ENCODE measurements at places on chromosomes 1 and 21. TPM values are rescaled to one million over a fixed set of nuclear protein-coding genes. Genes with fewer than 3 reads are reported as not detected.

DNA sequence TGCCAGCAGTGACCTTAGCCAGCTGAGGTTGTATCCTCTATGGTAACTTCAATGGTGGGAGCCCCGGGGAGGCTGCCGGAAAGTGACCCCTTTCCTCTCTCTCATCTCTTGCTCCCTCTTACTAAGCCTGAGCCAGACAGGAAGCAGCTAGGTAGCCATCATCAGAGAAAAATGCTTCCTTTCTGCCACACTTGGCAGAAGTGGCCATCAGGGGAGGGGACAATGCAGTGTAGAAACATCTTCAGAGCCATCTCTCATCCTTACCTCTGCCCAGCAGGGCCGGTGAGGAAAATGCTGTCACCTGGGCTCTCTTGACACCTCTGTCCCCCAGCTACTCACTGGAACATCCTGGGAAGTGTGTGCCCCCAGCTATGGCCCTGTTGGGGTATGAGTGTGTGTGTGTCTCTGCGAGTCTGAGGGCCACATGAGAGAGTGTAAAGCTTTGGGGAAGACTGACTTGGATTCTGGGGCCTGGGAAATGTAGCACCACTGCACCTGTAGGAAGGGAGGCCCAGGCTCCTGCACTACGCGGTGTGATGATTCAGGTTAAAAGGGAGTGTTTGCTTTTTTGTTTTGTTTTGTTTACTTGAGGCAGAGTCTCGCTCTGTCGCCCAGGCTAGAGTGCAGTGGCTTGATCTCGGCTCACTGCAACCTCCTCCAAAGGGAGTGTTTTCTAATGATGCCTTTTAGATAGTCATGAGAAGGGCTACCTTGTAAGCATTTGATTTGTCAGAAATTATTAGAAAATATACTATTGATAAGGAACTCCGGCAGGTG is 48.7 kb upstream of the CNTN2 start:
- no peak for DNase-seq

GRCh38 chr1:10117865-10118264 is 85.1 kb downstream of the UBE4B start:
- DNase-seq: no peak

DNA sequence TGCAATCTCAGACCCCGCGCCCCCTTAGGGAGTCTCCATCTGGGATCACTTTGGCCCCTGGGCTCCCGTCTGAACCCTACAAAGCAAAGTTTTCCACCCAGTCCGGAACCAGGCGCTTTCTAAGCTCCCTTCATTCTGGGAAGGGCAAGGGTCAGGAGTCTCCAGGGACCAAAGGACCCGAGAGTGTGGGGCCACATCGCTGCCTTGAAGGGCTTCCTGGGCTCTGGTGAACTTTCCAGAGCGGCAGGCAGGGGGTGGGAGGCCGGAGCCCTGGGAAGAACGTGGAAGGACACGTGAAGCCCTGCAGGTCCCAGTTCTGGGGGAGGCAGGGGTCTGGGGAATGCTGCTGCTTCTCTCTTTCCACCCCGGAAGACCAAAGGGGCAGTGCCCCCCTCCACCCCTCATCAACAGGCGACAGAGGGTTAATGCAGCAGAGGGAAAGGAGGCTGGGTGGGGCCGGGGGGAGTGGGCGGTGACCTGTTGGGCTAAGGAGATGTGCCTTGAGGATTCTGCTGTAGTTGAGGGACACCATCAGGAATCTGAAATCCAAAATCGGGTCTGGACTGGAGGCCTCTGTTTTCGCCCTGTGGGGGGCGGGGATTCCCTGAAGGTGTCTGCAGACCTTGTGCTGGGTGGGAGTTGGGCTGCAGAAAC is 734 bp downstream of the CDK18 start:
- no peak for DNase-seq

DNA sequence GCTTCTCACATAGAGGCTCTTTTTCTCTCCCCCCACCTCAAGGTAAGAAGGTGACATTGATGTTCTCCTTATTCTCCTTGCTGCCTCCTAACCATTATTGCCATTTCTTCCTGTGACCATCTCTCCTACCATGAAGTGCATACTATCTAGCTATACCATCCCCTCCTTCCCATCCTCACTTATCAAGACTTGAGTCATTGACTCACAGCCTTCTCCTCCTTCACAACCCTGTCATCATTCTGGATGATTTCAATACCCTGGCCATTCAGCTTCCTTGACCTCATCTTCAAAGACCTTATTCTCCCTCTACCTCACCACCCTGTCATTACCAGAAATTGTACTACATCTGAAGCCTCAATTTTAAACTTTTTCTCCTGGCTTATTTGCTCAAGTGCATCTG is 10.9 kb upstream of the HIPK1 start:
- DNase-seq: no peak

The CFHR4 gene
- total RNA-seq: not detected

DNA sequence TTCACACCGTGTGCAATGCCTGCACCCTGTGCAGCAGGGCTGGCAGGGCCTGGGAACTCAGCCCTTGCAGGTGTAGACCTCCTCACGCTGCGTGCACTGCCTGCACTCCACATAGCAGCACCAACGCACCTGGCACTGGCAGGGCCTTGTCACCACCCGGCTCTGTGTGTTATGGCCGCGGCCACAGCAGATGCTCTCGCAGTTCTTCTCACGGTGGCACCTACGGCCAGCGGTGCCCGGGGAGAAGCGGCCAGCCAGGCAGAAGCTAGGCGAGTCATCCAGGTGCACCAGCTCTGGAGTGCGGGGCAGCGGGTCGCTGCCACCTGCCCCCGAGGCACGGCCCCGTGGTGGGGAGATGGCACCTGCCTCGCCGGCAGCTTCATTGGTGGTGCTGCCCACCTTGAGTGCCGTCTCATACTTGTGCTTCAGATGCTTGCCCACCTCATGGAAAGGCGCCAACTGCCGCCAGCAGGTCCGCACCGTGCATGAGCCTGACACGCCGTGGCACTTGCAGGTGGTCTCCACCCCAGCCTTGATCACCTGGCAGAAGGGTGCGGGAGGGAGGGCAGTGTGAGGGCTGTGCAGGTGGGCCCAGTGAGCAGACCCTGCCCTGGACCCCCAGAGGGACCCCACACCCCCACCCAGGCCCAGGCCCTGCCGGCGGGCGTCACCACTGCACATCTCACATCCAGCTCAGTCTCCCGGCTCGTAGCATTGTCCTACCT is 26.1 kb downstream of the WNT9A start:
- no peak for DNase-seq

The GPATCH2 gene
- 8.3 TPM for total RNA-seq

GRCh38 chr1:184686540-184686939 is 68.1 kb downstream of the EDEM3 start:
- peak; percentile 35 for DNase-seq

The VANGL1 gene
- 11.8 TPM for total RNA-seq

DNA sequence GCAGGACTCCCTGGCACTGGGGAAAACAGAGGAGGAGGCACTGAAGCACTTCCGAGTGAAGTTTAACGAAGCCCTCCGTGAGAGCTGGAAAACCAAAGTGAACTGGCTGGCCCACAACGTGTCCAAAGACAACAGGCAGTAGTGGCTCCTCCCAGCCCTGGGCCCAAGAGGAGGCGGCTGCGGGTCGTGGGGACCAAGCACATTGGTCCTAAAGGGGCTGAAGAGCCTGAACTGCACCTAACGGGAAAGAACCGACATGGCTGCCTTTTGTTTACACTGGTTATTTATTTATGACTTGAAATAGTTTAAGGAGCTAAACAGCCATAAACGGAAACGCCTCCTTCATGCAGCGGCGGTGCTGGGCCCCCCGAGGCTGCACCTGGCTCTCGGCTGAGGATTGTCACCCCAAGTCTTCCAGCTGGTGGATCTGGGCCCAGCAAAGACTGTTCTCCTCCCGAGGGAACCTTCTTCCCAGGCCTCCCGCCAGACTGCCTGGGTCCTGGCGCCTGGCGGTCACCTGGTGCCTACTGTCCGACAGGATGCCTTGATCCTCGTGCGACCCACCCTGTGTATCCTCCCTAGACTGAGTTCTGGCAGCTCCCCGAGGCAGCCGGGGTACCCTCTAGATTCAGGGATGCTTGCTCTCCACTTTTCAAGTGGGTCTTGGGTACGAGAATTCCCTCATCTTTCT is 75.5 kb downstream of the PIK3CD start:
- DNase-seq: no peak

DNA sequence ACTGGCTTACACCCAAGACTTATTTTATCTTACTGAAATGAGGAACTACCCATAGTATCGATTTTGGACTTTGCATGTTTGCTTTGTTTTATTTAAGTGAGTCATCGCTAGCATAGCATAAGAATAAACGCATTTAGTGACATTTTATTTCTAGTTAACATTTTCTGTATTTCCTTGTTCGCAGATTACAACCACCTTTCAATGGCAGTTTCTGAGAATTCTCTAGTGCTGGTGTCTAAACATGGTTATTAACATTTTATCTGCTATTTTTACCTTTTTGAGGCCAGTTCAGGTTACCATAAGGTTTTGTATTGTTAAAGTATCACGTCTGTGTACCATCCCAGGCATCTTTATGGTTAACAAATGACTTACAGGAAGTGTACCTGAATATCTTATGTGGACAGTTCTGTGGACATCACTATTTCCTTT is 24.5 kb downstream of the EEIG2 start:
- no peak for DNase-seq

The DNASE2B gene
- total RNA-seq: not detected
